ENCODE measurements at places on chromosomes 4 and X.

- DNase-seq: no peak
These were observed 927.6 kb downstream of the PCDH7 start for GRCh38 chr4:31647786-31648185.

DNA sequence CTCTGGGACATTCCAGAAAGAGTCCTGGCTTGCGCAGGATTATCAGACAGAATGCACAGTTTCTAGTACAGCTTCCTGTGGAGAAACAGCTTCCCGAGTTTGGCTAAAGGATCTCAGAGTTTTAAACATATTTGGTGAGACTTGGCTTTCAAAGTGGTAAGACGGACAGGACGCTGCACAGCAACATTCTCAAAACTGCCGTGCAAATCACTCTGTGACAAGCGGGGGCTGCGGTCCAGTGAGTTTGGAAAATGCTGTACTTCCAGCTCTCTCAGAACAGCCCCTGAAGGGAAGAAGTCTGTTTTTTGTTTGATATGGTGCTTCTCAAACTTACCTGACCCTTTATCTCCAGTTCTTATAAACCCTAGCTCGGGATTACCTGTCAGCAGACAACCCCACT, 18.1 kb downstream of the LGI2 start:
- no peak for DNase-seq

DNA sequence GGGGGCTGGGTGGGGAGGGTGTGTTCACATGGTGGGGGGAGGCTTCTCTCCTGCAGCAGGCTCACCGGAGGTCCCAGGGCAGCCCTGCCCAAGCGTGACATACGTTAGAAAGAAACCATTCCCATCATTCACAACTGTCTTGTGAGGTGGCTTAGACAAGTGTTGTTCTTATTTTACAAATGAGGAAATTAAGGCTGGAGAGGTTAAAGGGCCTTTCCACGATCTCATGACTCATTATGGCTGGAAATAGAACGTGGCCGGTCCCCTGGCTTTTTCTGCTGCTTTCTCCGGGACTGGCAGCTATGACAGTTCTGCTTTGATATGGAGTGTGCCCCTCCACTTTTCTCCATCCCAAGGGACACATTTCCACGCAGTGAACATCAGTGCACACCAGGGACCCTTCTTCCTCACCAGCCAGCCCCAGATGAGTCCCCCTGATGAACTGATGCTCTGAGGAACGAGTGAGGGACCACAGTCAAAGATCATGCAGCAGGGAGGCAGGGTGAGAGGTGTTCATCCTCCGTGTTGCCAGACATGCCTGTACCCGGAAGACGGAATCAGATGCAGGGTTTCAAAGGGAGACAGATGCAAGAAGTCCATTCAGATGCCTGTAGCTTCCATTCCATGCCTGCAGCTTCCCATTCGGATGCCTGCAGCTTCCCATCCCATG, 64.0 kb upstream of the ACSL1 start:
- no peak for DNase-seq

DNA sequence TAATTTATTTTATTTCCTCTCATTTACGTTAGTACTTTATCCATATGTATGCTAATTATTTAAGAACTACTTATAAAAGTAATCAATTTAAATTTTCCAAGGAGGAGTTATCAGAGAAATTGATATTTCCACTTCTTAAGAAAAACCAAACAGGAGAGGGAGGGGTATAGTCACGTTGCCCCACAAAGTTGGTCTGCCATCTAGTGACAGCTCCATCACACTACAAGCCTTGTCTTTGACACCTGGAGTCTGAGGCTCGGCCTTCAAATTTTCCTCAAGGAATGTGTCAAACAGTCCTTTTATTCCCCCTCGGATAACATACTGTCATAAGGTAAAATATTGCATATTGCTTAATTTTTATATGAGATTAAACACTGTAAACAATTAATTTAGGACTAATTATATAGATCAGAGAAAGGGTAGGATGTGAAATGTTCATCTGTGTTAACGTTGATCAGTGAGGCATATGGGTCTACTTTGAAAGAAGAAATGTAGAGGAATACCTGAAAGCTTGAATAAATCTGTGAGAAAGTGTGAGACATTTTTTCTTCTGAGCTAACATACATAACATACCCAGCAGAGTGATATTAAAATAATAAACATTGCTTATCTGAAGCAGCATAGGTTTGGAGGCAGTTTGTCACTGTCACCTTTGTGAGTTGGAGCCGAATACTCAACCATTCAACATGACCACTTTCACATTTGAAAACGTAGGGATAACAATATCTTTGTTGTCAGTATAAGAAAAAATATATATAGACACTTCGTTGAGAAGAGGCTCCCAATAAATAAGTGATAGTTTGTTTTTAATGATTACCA, 114.4 kb downstream of the GLRA3 start:
- DNase-seq: no peak

DNA sequence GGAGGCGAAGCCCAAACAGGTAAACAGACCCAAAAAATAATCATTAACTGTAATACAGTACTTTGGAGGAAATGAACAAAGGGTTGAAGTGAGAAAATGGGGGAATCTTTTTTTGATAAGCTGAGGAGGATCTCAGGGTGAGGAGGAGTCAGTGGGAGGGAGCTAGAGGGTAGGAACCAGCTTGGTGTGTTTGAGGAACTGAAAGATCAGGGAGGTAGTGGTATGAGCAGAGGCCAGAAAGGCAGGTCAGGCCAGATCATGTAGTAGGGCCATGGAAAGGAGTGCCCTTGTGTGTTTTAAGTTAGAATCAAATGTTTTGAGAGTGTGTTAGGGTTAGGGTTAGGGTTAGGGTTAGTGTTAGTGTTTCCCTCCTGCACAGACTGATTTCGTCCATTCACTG, 48.8 kb downstream of the PPP2R2C start:
- no peak for DNase-seq

- no peak for DNase-seq
These were observed 81.2 kb downstream of the SHROOM3 start for GRCh38 chr4:76515975-76516843.

GRCh38 chrX:154780968-154781367, 18.3 kb downstream of the DKC1 start:
- DNase-seq: no peak

DNA sequence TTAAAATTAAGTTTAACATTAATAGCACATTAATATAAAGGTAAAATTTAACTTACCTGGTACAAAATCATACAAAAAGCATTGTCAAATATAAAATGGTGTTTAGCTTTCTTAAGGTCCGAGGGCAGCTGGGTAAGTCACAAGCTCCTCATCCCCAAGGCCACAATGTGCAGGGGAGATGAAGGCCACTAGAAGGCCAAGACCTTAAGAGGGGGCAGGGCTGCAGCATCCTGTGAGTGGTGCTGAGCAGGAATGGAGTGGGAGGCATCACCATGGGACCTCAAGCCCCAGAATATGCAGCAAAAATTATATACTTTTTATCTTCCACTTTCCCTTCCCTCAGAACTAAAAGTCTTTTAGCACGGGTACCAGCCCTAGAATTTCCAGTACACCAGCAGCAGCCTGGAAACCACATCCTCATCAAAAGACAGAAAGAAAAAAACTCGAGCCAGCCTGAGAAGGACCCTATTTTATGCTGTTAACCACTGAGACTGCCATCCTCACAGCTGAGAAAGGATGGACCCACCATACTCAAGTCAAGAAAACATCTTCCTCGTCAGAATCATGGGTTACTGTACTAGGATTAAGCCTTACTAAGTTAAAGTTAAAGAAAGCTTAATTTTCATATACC, 13.0 kb upstream of the RHOXF2 start:
- no peak for DNase-seq

DNA sequence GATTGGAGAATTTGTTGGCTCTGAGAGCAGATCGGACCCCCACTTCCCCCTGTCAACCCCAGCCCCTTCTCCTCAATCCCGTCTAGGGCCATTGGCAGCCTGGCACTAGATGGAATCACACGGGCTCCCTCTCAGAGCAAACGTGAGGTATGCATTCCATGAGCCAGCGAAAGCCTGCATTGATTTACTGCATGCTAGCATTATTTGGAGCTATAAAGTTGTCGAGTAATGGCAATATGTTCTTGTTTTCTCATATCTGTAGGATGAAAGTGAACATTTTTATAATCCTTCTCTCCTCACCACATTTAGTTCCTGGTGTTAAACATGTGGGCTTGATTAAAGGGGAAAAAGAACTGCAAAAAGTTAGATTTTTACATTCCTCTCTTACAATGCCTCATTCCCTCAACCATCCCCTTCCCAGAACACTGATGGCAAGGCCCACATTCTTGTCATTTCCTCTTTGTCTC, 159.2 kb downstream of the SPRY1 start:
- DNase-seq: no peak

DNA sequence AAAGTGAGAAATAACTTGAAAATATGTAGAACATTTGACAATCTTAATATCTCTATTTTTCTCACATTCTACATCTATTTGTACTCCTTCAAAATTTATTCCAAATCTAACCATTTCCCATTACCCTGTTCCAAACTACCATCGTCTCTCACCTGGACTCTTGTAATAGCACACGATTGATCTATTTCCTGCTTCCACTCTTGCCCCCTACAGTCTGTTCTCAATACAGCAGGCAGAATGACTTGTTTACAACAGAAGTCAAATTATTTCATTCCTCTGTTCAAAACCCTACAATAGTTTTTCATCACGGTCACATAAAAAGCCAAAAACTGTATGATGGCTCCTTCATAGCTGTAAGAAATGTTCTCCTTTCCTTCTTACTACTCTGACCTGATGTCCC, 21.1 kb upstream of the LUZP4 start:
- no peak for DNase-seq

GRCh38 chrX:126994032-126994600, 174.6 kb downstream of the PRR32 start:
- peak; percentile 39 for DNase-seq

DNA sequence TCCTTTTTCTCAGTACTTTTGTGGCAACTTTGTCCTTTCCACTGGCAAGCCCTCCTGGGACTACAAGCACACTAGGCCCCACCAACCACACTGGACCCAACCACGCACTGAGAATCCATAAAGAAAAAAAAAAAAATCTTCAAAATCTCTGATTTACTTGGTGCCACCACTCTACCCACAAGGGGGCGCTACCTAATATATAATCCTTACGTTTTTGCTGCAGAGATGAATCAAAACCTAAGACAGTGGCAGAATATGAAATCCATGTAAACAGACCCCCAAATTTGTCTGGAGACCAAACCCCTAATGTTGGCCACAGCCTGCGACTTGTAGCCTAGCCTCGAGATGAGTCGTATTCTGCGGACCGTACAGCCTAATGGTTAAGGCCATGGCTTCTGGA, 63.5 kb upstream of the ARHGAP36 start:
- DNase-seq: no peak

DNA sequence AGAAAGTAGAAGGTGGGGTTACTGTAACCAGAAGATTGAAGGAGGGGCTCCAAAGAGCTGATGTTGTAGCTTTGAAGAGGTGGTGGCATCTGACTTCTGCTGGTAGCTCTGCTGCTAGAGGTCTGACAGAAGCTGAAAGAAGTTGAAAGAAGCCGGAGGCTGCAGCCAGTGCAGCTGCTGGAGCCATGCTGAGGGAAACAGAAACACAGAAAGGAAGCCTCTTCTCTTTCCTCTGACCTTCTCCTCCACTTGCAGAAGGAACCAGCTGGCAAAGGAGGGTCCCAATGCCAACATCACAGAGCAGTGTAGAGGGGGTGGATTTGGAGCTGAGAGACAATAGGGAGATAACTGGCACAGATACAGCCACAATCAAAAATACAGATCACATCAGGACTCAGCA, 89.3 kb upstream of the HHIP start:
- DNase-seq: no peak

DNA sequence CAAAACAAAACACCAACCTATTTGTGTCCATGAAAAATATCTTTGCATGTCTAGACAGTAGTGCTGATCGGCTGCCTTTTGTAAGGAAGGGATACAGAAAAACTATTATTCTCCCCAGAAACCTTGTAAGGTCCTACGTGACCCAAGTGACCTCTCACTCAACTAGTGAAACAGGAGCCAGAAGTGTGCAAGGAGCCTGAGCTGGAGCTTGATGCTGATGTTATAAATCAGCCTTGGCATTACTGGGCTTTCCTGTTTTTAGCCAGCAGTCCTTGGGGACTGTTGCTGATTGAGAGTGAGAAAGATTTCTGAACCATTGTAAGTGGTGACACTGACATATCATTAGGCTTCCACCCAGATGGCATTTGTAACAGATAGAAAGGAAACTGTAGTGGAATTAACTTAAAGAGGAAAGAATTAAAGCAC, 100.8 kb upstream of the LIMCH1 start:
- no peak for DNase-seq

DNA sequence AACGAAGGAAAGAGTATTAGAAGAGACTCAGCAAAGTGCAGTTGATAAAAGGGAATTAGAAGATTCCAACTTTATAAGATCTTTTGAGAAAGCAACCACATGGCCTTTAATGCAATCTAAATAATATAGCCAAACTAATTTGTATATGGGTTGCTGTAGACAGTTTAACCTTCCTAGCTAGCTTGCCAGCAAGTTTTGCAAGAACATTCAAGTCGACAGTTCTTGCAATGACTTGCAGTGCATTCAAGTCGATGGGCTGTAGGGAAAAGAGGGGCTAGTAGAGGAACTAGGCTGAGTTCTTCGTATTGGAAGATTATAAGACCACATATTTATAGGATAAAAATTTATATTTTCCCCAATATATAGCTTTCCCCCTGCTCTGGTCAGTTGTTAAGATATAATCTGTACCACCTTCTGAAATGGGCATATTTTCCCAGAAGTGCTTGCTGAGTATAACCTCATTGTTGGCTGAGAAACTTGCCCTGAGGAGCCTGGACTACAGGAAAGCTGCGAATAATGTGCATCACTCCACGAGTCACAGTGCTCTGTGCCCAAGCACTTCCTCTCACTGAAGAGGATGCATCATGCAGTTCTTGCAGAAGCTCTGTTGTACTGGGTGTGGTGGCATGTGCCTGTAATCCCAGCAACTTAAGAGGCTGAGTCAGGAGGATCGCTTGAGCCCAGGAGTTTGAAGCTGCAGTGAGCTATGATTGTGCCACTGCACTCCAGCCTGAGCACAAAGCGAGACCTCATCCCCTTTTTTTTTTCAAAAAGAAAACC, 56.7 kb downstream of the DOCK11 start:
- no peak for DNase-seq

- no peak for DNase-seq
These were observed 22.3 kb downstream of the PJA1 start for GRCh38 chrX:69142788-69143469.

Data from right forelimb (tissue), 1 donor.